ENCODE measurements at places on chromosomes 13 and 19. TPM values are rescaled to one million over a fixed set of nuclear protein-coding genes. Genes with fewer than 3 reads are reported as not detected.

Gene FCGBP
- total RNA-seq = 19.5 TPM

Gene ATXN8OS
- total RNA-seq = not detected

Gene HCST
- 6.3 TPM for total RNA-seq

Gene IGFL3
- not detected for total RNA-seq

DNA sequence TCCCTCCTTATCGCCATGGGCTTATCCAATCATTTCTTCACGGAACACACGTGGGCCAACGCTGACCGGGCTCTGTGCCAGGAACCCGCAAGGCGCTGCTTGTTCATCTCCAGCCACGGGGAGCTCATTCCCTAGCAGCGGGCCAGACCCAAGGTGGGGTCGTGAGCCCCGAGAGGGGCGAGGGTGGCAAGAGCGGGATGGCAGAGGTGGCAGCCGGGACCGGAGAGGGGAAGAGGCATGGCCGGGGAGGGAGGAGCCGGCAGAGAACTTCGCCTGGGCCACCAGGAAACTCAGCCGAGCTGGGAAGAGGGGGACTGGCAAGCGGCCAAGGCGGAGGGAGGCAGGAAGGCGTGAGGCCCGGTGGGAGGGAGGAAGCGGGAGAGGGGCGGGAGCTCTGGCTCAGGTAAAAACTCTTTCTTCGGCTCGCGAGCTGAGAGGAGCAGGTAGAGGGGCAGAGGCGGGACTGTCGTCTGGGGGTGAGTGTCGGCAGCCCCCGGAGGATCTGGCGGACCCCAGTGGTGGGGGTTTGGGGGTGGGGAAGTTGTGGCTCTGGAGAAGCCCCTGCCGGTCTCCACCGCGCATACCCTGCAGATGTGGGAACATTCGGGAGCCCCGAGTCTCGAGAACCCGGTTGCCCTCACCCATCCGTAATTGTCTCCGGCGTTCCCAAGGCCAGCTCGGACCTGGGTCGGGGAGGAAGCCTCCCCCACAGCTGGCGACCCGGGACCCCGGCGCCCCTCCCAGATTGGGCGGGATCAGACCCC is at the start of gene B3GNT3:
TSS of gene B3GNT3 (plus strand) at position 408 of the 764 bp plus-strand sequence. CDS start 12,670 bp downstream, outside the sequence.
- DNase-seq = peak; percentile 75

GRCh38 chr13:43766725-43767124 is 20.0 kb downstream of the ENOX1 start:
- no peak for DNase-seq

GRCh38 chr19:7676376-7676775 is 514 bp upstream of the MCEMP1 start:
- DNase-seq = no peak

- DNase-seq = no peak
Observed at GRCh38 chr13:80923907-80924306, 583.0 kb upstream of the SPRY2 start.

- no peak for DNase-seq
Observed at GRCh38 chr13:60331249-60332012, 65.6 kb upstream of the TDRD3 start.

GRCh38 chr13:94749162-94749561 is 36.8 kb upstream of the SOX21 start:
- DNase-seq = no peak

DNA sequence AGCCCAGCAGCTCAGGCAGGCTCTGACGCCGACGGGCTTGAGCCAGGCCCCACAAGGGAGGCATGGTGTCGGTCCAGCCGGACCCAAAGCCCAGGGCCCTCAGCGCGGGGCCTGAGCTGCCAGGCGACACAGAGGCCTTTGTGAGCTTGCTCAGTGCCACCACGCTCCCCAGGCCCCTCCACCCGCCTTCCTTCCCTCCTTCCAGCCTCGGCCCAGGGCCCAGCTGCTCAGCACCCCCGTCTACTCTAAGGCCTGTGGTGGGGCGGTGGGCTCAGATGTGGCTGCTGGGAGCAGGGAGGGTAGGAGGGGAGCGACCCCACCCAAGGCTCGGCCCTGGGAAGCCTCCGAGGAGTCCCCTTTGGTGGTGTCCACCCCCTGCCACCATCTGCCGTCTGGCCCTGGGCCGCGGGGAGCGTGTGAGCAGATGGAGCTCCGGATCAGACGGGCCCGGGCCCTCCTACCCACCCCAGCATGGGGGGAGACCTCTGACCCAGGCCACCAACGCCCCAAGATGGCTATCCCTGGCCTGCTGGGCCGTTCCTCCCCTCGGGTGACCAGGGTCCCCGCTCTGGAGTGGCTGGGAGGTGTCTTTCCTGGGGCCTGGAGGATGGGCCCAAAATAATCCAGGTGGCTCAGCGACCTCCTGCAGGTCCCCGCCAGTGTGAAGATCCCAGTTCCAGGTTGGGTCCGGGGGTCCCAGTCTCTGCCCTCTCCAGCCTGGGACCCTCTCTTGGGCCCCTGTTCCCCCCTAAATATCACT is 7.8 kb downstream of the ZBTB7A start:
- DNase-seq = no peak

- peak; percentile 15 for DNase-seq
Observed at GRCh38 chr19:15419413-15420025, 731 bp upstream of the AKAP8L start.
